ENCODE measurements at places on chromosomes 7 and 10.

DNA sequence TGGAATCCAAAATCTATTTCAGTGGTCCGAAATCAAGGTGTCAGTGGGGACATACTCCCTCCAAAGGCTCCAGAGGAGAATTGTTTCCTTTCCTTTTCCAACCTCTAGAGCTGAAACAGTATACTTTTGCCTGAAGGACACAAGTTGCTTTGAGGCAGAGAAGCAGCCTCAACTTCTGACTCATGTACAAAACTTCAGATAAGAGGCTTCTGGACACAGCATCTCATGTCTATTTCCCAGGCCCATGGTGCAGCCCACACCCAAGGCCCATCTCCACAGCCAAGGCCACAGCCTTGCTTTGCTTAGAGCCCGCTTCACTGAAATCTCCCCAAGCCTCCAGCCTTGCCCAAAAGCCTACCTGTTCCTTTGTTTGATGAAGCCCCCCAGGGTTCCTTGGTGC, 68.9 kb downstream of the ZNF467 start:
- DNase-seq = no peak

DNA sequence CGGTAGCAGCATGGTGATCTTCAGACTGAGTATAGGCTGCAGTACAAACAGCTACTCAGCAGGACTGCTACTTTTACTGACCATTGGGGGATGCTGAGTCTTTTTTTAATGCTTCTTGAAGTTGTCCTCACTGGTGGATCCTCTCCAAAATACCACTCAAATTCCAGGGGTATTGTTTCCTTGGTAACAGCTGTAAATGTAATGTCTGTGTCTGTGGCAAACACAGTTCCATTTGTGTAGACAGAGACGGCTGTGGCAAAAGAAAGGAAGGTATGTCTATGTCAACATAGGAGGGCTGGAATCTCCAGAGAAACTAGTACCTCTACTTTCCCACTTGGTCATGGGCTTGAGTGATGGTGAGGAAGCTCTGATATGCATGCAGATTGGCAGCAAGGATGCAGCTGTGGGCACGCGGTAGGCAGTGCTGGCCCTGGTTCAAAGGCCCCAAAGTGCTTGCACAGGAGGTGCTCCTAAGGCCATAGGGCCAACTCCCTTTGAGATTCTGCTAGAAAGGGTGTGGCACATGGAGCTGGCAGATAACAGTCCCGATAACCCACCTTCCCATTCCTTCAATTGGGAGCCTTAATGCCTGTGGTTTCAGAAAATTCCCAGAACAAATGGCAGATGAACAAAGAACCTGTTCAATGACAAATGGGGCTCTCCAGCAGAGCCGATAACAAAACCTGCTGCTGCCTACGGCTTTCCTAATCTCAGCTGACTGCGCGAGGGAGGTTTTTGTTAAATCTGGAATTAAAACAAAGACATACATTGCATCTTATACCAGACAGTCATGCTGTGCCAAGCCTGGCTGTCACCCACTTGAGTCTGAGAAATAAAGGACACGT, 43.0 kb downstream of the PKD1L1 start:
- DNase-seq = no peak

GRCh38 chr7:127955051-127955531, 76.1 kb downstream of the LRRC4 start:
- no peak for DNase-seq

DNA sequence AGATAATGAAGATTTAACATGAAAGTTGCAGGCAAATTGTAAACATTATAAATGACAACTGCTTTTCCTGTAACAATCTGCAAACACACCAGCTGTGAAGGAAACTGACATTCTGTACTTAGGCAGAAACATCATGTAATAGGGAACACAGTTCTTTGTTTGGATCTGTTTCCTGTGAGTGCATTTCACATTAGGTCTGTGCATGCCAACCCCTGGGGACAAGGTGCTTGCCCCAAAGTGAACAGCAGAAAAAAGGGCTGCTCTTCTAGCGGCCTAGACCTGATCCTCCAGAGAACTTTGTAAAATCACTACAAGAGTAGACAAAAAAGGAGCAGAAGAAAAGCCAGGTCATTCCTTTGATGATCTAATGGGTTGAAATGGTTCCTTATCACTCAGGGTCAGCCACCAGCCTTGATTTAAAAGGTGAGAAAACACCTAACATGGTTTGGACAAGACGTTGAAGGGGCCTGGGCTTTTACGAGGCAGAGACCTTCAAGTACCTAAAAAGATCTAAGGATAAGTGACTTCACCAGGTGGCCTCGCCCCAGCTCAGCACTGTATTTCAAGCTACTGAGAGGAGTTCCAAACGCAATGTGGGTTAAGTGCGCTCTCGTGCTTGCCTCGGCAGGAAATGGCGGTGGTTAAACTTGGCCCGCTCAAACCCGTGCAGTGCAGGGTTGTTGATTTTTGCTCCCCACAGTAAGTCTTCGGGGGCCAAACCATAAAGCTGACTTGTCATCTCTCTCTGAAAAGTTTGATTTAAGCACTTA, 249.7 kb downstream of the CREB5 start:
- DNase-seq = no peak

DNA sequence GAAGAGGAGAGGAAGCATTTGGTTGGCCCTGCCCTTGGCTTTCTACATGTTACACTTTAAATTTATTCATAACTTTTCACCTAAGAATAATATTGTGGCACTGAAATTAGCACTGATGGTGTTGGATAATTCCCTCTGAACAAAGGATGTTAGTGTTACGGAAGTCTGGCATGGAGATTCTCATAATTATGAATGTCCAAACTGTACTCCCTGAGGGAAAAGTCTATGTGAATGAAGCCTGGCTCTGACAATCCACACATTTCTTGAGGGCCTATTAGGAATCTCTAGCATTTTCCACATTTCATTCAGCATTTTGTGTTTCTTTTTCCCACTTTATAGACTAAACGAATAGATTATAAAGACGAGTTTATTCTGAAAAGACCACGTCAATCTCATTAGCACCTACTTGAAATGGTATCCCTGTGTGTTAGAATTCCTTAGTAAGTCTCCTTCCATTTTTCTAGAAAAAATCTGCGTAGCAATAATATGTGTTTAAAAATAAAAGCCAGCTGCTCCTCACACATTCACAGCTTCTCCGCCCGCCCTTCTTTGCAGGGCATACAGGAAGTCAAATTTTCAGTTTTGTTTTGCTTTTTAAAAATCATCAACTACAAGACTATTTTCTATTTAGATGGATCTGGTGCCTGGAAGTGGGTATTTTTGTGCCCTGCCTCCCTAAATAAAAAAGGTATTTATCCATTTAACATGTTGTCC, 131.8 kb upstream of the PALS2 start:
- DNase-seq = no peak

GRCh38 chr10:63703740-63704345, 182.6 kb downstream of the REEP3 start:
- DNase-seq = no peak

Data from CD8-positive, alpha-beta memory T cell (primary cell).